Body of pancreas (tissue), 4 donors: ENCODE measurements at places on chromosomes 11 and 22.

GRCh38 chr11:116598556-116598955 is 174.2 kb downstream of the BUD13 start:
- DNase-seq, result no peak

GRCh38 chr11:8283465-8284230 is 20.0 kb upstream of the LMO1 start:
- peak; percentile 18 for DNase-seq

DNA sequence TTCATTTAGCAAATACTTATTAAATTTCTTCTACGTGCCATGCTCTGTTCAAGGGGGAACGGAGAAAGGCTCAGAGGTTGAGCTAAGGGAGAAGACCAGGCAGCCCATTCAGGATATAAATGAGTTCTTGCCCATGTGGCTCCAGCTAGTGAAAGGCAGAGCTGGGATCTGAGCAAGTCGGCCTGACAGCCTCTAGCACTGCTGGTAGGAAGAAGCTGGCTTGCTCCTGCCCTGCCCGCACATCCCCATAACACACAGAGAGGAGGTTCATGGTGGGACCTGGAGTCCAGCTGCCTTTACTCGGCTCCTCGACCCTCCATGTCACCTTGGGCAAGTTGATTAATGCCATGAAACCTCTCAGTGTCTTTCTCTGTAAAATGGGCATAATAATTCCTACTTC is 2.0 kb downstream of the SLC15A3 start:
- DNase-seq, result no peak

DNA sequence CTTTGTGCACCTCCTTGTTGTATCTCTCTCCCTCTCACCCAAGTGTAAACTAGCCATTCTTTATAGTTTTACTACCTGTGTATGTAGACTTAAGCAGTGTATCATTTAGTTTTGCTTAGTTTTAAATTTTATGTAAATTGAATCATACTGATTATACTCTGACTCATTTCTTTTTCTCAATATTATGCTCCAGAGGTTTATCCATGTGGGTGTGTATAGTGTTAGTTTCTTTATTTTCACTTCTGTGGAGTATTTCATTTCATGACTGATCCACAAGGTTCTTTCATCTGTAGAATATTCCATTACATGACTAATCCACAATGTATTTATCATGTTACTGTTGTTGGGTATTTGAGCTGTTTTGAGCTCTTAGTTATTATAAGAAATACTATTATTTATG is 62.0 kb downstream of the CCDC34 start:
- DNase-seq, result no peak

GRCh38 chr11:125625225-125625629 is 264 bp downstream of the CHEK1 start:
- DNase-seq, result no peak

- DNase-seq, result peak; percentile 34
These were observed 17.3 kb downstream of the TRAF6 start for GRCh38 chr11:36492724-36493304.

GRCh38 chr11:108680271-108680670 is 15.4 kb downstream of the DDX10 start:
- no peak for DNase-seq

DNA sequence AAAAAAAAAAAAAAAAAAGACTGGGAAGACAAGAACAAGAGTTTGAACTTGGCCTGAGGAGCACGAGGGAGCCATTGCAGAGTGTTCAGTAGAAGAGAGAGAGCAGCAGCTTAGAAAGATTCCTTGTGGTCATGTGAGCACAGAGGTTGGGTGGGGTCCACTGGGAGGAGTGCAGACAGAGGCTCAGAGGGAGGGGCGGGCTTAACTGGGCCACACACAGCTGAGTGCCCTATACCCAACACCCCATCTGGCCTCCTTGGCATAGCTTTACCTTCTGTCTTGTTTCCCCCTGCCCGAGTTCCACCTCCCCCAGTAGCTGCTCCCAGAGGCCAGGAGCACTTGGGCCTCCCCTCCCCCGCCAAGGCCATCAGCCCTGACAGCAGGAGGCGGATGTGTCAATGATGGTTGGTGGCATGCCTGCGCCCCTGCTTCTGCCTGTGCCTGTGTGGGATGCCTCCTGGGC is 12.1 kb downstream of the C11orf86 start:
- peak; percentile 15 for DNase-seq

- no peak for DNase-seq
These were observed 8.8 kb downstream of the TRAF6 start for GRCh38 chr11:36501236-36501635.

DNA sequence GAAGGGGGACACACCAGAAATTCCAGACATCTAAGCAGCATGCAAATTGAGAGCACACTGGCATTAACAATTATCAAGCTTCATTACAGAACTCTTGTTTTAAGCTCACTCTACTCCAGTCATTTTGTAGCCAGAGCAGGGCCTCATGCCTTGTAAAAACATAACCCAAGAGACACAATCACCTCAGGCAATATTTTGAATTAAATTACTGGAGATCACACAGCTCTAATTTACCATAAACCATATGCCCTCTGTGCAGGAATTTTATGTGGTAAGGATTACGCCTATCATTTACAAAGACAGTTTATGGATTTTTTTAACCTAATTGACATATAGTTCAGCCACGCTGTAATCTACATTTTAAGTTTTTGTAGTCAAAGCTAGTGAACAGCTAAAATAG is 414.1 kb upstream of the DDI1 start:
- DNase-seq, result no peak

GRCh38 chr22:40818192-40818746 is 877 bp downstream of the SLC25A17 start:
- no peak for DNase-seq

- no peak for DNase-seq
These were observed 10.4 kb upstream of the GLYAT start for GRCh38 chr11:58742140-58742539.

GRCh38 chr22:30354644-30355043 is 2.0 kb downstream of the SF3A1 start:
- DNase-seq, result no peak

GRCh38 chr11:22878039-22878438 is 17.8 kb upstream of the CCDC179 start:
- DNase-seq, result no peak

GRCh38 chr11:6402561-6402981 is 12.3 kb downstream of the SMPD1 start:
- no peak for DNase-seq

DNA sequence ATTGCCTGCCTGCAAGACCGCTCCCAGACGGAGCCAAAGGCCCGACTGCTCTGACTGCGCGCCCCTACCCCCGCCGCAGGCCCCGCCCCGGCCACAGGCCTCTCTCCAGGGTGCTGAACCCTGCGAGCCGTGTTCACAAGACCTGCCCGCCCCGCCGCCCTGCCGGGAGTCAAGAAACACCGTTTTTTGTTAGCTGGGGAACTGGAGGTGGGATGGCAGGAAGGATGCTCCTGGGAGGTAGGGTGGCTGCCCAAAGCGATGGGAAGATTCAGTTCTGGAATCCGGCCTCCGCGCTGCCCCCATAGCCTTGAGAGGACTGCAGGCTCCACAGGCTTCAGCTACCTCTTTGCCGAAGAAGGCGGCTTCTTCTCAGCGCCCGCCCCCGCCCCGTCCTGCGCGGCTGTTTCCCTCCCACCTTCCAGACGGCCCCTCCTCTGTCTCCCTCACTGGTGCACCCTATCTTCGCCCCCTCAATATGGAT is 2.7 kb upstream of the PDE2A start:
- DNase-seq, result peak; percentile 62

GRCh38 chr11:126465573-126466188 is 110.2 kb downstream of the ST3GAL4 start:
- DNase-seq, result no peak

DNA sequence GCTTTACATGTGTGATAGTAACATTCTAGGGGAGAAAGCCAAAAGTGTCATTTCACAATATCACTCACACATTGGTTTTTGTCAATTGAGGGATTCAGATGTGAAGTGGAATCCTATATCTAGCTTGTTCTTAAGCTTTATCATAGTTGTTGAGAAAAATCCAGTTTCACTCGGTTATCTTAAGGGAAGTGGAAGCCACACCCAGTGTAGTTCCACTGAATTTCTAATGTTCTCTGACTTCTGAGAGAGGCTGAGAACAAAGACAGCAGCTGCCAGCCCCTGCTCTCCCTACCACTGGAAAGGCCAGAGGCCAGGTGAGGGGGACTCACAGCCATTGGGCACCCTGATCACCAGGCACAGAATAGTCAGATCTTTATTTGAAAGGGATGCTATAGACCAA is 53.7 kb downstream of the THAP12 start:
- DNase-seq, result no peak

- DNase-seq, result peak; percentile 65
These were observed 2.9 kb upstream of the TUBGCP6 start for GRCh38 chr22:50247748-50248147.

- no peak for DNase-seq
These were observed 550.7 kb downstream of the INSC start for GRCh38 chr11:15665368-15665871.

- peak; percentile 6 for DNase-seq
These were observed 1.3 kb downstream of the ABTB2 start for GRCh38 chr11:34356576-34356912.

DNA sequence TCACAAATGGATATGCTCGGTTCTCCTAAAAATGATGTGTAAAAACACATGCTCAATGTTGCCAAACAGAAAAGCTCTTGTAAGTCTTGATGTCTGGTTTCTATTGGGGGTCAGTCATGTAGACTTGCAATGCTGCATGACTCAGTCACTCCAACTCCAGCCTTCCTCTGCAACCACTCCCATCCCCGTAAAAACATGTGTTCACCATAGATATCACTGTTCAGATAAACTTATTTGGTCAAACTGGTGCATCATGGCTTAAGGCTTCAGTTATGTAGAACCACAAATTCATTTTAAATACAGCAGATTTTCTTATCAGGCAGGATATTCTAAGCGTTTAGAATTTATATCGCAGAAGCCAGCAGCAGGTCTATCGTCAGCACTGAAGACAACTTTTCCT is 298.4 kb upstream of the LUZP2 start:
- no peak for DNase-seq

GRCh38 chr11:5722622-5723021 is 13.6 kb upstream of the OR56B1 start:
- DNase-seq, result no peak

- no peak for DNase-seq
These were observed 754.4 kb upstream of the RAG2 start for GRCh38 chr11:37352485-37352884.

DNA sequence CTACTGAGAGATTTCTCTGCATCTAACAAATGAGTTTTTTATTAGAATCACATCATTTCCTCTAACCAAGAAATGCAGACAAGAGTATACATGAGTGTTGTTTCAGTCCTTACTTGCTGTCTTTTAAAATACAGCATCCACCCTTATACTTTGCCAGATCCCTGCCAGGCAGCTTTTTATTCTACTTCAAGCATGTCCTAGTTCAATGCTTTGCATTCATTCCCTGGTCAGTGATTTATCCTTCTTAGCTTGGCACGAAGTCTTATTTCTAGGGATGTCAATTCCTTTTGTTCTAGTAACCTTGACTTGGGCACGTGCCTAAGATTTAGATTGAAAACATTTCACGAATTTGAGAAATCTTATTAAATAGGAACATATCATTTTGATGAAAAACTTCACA is 307.2 kb upstream of the MPPED2 start:
- DNase-seq, result no peak

DNA sequence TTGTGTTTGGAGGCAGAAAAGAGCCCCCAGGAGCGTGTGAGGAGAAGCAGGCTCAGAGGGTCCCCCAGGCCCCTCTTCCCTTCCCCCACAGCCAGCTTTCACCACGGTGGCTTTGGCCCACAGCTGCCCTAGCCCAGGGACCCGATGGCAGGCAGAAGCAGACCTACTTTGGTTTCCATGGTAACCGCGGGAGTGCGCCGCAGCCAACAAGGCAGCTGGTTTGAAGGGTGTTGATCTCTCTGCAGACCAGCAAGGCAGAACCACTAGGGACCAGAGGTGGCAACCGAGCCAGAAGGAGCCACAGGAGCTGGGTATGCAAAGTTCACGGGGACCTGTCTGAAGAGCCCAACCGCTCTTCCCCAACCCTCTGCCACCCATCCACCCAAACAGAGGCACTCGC is 69.4 kb downstream of the BUD13 start:
- no peak for DNase-seq

DNA sequence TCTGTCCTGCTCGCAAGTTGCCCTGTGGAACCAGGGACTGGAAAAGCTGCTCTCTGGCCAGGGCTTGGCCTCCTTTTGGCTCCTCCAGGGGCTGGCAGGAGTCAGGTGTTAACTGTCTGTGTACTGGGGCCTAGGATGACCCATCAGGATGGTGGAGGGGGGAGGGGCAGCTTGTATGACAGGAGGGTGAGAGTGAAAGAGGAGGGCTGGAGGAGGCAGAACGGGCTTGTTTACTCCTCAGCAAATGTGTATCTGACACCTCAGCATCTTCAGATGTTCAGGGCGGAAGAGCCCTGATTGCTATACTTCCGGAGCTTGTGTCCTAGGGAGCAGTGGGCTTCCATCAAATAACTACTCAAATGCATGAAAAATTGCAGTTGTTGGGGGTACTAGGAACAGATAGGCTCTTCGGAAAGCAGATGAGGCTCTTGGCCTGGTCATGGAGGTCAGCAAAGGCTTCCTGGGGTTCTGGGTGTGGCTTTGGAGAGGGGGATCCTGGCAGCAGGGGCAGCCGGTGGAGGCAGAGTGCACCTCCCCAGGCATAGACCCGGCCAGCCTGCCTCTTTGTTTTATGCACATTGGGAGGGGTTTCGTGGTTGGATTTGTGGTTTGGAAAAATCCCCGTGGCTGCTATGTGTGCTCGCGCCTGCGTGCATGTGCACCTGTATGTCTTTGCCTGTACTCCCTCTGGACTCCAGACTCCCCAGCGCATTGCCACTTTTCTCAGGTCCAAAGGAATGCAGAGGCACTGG is 31.2 kb downstream of the CD82 start:
- no peak for DNase-seq

DNA sequence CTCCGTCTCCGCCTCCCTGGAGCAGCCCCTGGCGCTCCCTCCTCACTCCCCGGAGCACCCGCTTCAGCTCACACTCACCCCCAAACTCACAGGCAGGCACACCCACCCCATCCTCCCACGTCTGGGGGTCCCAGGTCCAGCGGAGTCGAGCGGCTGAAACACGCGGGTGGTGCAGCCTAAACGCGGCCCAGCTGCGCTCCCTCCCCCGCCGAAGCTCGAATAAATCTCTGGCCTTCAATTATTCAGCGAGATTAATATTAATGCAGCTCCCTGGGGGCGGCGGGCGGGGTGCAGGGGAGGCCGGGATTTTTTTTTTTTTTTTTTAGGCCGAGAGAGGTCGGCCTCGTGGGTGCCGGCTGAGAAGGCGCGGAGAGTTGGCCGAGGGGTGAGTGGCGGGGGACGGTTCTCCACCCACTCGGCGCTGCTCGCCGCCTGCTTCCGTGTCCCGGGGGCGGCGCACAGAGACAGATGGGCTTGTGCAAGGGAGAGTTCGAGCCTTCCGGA is 524 bp upstream of the SLC1A2 start:
- no peak for DNase-seq

GRCh38 chr11:43948341-43949225 is 6.1 kb downstream of the C11orf96 start:
- no peak for DNase-seq

- DNase-seq, result no peak
These were observed 67.6 kb upstream of the CTSC start for GRCh38 chr11:88404932-88405710.
